ENCODE measurements at places on chromosomes 12 and 14.

GRCh38 chr14:24705840-24706239 lies 71.8 kb upstream of the GZMB start:
- DNase-seq, result no peak

DNA sequence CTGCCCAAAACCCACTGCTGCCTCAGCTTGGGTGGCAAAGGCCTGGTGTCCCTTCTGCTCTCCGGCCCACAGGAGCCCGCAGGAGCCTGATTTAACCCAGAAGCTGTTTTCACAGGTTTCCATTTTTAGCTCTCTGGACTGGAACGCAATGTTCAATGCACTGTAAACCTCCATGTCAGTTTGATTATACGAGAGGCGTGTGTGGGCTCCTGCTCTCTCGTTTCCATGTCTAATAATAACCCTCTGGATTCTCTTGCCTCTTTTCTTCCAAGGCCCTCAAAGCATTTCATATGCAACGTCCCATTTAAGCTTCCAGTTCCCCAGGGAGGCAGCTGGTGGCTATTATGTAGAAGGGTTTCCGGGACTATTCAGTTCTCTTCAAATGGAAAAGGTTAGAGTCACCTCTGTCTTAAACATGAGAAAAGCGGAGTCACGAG lies 161.1 kb downstream of the SUDS3 start:
- DNase-seq, result no peak

DNA sequence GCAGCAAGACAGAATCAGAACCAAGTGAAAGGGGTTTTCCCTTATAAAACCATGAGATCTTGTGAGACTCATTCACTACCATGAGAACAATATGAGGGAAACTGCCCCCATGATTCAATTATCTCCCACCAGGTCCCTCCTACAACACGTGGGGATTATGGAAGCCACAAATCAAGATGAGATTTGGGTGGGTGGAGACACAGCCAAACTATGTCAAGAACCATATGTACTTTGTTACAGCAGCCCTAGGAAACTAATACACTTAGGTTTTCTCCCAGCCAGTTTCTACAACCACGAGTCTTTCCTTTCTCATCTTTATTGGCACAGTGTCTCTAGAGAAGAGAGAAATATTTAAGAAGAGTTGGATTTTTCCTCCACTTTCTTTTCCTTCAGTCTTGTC lies 72.6 kb downstream of the BTG1 start:
- DNase-seq, result no peak

GRCh38 chr14:75286313-75286712 lies 7.7 kb downstream of the FOS start:
- no peak for DNase-seq

- DNase-seq, result no peak
Observed at GRCh38 chr14:90820958-90821357, 4.7 kb upstream of the TTC7B start.

- no peak for DNase-seq
Observed at GRCh38 chr14:103361867-103362266, 23.3 kb upstream of the MARK3 start.

- DNase-seq, result no peak
Observed at GRCh38 chr12:132850291-132850690, 21.6 kb upstream of the GOLGA3 start.
